ENCODE measurements at places on chromosomes 3 and 15.

GRCh38 chr3:116474801-116475200 lies 29.5 kb upstream of the LSAMP start:
- DNase-seq: no peak

GRCh38 chr15:57962887-57963286 lies 102.6 kb downstream of the ALDH1A2 start:
- no peak for DNase-seq

GRCh38 chr3:101884776-101885175 lies 35.5 kb downstream of the NFKBIZ start:
- no peak for DNase-seq

DNA sequence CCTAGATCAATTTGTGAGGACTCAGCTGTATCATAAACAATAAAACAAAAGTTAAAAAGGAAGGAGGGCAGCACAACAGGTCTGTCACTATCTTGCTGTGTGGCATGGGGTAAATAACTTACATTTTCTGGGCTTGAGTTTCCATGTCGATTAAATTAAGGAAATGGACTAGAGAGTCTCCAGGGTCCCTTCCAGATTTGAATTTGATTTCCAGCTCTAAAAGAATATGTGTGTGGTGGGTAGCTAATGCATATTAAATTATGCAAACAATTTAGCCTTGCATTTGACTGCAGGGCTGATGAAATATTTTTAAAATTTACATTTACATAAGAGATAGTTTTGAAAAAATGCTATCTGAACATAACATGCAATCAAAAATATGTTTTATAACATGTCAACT lies 447.7 kb downstream of the FGF12 start:
- DNase-seq: no peak

- no peak for DNase-seq
Observed at GRCh38 chr15:79454063-79454462, 21.9 kb downstream of the MINAR1 start.

GRCh38 chr15:98232761-98233160 lies 272.3 kb downstream of the ARRDC4 start:
- no peak for DNase-seq

DNA sequence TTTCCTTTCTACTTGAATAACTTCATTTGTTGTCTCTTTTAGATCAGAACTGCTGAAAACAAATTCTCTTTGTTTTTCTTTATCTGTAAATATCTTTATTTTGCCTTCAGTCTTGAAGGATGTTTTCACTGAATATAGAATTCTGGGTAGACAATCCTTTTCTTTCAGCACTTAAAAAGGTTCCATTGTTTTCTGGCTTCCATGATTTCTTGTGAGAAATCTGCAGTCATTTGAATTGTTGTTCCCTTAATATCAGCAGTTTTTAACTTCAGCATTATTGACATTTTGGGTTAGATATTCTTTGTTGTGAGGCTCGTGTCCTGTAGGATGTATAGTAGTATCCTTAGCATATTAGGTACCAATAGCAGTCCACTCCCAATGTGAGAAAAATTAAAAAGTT lies 65.8 kb downstream of the SV2B start:
- DNase-seq: no peak

GRCh38 chr3:25648107-25648535 lies 16.6 kb downstream of the TOP2B start:
- DNase-seq: peak; percentile 58

- DNase-seq: no peak
Observed at GRCh38 chr15:91679447-91679846, 174.1 kb upstream of the SLCO3A1 start.

- DNase-seq: no peak
Observed at GRCh38 chr3:140432229-140432669, 245.6 kb upstream of the TRIM42 start.

DNA sequence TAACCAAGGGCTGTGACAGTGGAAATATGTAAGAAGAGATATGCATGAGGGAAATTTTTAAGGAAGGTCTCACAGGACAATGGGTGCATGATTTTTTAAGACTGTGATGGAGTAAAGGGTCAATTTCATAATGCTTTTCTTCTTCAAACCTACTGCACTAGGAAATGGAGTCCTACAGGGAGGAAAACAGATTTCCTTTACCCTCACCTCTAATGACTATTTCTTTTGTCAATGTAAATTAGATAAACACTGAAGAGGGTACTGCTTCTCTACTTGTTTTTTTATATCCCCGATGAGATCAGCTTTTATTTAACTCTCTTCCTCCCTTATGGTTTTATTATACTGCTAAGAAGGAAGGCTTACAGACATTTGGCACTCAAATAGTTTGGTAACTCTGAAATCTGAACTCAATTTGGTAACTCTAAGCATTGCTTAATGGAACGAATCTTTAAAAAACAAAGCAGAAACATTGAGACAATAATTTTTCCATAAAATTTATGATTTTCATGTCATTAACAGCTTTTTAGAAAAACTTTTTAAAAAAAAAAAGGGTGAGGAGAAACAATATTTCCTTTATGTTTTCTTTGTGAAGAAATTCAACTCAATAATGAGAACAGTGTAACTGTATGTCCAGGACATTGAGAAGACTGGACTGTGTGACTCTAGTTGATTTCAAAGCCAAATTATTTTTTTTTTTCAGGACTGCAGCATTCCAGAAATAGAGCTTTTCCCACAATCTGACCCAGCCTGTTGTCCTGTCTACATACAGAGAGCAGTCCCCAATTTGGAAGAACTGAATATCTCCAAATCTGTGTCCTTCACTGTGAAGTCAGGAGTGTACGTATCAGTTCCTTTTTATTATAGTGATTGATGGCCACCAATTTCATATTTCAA lies 64.4 kb downstream of the CRYBG3 start:
- DNase-seq: no peak

GRCh38 chr3:52123106-52123725 lies 31.0 kb downstream of the POC1A start:
- peak; percentile 85 for DNase-seq

DNA sequence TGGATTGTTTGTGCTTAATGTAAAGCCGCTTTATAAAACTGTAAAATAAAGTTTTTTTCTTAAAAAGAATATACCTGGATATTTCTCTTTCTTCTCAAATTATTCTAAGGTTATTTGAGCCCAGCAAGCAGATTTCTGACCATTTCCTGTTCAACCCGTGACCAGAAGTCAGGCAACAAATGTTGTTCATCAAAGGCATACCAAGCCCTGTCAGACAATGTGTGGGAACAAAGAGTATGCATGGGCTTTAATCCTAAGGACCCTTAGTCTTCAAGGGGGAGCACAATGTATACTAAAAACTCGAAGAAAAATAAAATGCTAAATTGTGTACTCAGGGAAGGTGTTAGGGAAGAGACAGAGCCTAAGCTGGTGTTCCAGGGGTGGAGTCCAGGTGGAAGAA lies 26.6 kb upstream of the PAQR5 start:
- no peak for DNase-seq

GRCh38 chr3:60010781-60011180 lies 961.0 kb upstream of the CFAP20DC start:
- DNase-seq: no peak

DNA sequence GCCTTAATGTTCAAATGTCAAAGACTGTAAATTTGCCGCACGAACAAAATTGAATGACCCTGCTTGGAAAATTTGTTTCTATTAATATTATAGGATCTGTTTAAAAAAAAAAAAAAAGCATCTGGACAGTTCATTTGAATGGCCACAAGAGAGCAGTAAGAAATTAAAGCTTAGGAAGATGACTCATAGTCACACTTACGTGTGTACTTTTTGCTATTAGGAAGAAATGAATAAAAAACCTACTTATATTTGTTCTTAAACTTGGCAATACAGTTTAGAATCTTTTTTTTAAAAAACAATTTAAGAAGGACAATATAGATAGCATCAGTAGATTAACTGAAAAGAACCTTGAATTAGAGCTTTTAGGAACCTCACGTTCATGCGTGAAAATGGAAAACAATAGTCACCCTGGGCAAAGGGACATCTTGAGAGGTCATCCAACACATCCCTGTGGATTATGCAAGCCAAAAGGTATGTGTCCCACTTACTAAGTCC lies 621.8 kb downstream of the MECOM start:
- no peak for DNase-seq

GRCh38 chr3:52452126-52452525 lies 1.7 kb downstream of the TNNC1 start:
- DNase-seq: no peak

- DNase-seq: no peak
Observed at GRCh38 chr15:85955501-85956391, 123.9 kb upstream of the AGBL1 start.

- DNase-seq: no peak
Observed at GRCh38 chr3:124967964-124968363, 33.4 kb upstream of the MUC13 start.

Data from head of caudate nucleus (tissue), 42 donors.